ENCODE measurements at places on chromosomes 13 and 19.

DNA sequence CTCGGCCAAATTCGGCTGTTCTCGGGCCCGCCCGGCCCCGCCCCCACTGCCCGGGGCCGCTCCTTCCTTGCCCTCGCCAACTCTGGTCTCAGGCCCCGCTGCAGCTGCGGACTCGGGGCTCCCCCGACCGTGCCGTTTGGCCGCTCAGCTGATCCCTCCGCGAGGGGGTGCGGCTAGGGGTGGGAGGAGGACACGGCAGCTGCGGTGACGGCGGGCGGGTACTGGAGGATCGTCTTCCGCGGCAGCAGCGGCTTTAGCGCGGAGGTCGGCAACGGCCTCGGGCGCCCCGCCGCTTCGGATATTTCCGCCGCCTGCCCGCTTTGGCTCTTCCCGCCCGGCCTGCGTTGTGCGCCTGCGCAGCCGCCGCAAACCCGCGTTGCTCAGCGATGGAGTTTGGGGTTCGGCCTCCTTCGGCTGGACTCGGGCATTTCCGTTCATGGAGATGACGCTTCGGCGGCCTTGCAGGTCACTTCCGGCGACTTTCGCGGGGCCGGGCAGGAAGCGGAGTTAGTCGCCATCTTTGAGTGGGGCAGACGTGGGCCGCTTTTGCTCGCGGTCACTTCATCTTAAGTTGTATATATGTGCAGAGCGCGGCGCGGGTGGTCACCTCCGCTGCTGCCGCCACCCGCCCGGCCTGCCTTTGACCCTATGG is 338 bp upstream of the UBE2M start:
- DNase-seq: peak; percentile 100

GRCh38 chr13:74074723-74075122 is 59.5 kb downstream of the KLF12 start:
- DNase-seq: no peak

DNA sequence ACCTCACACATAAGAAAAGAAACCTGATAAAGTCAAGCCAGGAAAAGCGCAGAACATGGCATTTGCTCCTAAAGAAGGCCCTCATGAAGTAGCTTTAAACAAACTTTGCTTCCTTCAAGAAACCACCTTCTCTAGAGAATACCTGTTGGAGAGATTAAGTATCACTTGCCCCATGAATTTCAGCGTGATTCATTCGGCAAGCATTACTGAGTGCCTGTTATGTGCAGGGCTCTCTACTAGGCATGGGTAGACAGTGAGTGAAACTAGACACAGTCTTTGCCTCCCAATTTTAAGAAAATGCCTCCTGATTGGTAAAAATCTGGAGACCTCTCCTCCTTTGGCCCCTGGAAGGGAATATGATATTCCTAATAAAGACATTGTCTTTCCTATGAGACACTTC is 475.8 kb upstream of the NBEA start:
- DNase-seq: no peak

DNA sequence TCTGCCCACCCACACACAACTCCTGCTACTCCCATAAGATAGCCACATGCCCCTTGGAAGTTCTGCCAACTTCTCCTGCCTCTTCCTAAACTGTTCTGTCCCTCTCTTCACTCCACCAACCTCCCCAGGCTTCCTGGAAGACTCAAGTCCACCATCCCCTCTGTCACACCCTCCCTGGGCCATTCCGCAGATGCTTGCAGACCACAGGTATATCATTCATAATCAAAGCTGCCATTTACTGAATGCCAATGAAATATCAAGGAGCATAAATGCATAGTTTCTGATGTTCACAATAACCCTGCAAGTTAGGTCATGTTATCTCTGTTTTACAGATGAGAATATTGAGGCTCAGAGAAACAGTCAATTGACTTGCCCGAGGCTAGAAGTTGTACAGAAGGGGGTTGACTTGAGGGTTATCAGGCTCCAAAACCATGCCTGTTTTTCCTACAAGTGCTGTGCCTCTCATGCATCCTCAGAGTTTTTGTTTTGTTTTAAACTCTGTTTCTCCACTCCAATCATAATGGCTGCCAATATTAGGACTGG is 135.6 kb downstream of the SLC7A1 start:
- no peak for DNase-seq

DNA sequence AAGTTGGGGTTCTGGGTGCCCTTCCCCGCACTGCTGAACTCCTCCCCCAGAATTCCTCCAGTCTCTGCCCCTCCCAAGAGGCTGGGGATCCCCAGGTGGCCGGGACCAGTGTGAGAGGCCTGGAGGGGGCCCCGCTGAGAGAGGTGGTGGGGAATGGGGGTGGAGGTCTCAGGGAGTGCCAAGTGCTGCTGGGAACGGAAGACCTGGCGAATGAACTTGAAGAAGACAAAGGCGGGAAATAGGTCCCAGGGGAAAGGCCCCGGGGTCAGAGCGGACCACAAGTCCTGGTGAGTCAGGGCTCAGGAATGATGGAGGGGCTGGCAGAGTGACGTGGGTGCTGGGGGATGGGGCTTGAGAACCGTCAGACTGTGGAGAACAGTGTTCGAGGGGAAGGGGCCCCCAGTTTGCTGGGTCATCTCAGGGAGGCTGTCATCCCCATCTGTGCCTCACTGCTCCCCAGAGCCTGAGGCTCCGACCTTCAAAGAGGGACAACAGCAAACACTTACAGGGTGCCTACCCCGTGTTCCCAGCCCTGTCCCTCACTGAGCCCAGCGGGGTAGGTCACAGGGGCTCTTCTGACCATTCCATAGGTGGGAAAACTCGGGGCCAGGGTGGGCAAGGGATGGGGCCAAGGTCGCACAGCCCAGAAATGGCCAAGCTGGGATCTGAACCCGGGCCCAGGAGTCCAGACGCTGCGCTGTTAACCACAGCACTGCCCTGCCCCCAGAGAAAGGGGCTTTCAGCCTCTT is 16.0 kb upstream of the SEMA6B start:
- DNase-seq: no peak

GRCh38 chr13:73876323-73876722 is 257.9 kb downstream of the KLF12 start:
- DNase-seq: no peak

DNA sequence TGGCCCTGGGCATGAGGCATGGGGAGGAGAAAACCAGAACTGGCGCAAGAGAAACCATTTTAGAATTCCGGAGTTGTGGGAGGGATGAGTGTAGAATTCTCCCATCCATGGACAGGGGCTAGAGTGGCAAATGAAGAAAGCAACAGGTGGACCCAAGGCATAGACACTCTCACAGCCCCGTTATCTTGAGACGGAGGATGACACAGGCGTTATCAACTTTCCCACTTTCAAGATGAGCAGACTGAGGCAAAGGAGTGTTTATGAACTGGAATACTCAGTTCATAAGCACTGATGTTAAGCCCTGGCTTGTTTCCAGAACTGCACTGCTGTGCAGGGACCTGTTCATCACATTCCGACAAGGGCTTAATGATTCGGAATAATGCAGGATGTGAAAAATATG is 1.1 kb upstream of the GTF3A start:
- DNase-seq: no peak

- no peak for DNase-seq
Observed at GRCh38 chr13:98370806-98371515, 193.9 kb upstream of the RNF113B start.

GRCh38 chr13:42148538-42148937 is 100.1 kb downstream of the DGKH start:
- DNase-seq: no peak

DNA sequence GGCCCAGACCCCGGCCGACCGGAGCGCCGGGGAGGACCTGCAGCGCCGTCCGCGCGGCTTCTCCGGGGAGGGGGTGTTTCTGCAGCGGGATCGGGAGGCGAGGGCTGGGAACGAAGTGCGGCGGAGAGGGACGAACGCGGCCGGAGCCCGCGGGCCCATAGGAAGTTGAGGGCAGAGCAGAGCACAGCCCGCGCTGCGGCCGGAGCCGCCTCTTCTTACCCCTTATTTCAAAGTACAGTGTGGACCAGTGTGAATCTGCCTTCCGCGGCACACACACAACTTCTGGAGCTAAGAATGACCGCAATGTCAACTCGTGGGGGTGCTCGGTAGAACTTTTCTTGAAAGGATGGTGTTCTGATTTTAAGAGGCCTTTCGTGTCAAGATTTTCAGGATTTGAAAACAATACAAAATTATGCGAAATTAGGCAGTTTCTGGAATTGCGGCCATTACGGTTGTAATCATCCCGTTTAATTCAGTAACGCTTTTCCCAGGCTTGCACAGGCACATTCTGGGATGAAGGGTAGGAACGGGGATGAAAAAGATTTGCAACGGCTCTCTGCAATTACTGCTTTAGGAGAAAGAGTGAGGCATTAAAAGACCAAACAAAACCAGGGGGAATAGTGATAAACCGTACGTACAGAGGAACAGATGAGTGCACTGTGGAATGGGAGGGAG is 821 bp downstream of the TDRD3 start:
- DNase-seq: no peak

GRCh38 chr13:99104396-99104795 is 96.3 kb upstream of the UBAC2 start:
- no peak for DNase-seq

DNA sequence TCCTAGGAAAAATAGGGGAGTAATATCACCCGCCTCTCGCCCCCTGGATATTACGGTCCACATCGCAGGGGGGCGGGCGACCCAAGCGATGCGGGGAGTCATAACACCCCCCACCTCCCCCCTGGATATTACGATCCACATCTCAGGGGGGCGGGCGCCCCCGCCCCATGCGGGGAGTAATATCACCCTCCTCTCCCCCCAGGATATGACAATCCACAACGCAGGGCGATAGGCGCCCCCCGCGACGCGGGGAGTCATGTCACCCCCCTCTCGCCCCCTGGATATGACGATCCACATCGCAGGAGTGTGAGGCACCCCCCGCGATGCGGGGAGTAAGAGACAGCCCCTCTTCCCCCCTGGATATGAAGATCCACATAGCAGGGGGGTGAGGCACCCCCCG is 684.4 kb upstream of the PCDH9 start:
- DNase-seq: no peak

DNA sequence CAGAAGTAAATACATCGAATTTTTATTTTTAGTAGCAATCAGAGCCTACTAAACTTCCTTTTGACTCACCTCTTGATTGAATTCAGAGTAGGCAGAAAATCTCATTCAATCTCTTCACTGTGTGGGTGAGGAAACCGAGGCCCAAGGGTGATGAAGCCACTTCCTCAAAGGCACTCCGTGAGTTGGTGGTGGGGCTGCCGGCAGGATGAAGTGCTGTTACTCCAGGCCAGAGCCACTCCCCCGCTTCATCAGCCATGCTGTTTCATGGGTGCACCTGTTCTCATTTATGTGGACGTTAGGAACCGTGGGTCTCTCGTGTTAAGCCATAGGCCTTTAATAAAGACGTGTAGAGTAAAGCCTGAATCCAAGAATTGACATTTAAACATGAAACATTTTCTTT is 13.2 kb downstream of the ING1 start:
- peak; percentile 61 for DNase-seq

- no peak for DNase-seq
Observed at GRCh38 chr13:113907635-113908617, 44.0 kb upstream of the GAS6 start.

DNA sequence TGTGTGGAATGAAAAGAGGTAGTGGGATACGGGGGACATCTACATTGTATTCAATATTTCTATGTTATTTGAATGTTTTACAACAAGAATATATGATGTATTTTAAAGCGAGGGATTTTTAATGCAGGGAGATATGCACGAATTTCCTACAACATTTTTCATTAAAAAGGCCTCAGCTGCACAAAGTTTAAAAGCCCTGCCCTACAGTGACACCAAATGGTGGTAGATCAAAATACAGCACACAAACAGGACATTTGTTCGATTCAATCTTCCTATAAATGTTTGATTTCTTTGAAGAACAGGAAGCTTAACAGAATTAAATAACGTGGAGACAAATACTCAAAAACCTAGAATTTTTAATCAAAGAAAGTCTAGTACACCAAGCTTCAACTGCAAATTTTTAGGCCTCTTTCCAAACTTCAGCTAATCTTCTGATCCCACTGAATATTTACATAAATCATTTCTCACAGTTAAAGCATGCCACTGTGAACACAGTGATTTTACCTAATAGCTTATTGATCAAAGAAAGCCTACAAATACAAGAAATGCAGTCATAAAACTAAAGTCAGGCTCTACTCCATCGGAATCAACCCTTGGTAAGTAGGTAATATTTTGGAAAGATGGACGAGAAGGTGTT is 257.2 kb downstream of the DIAPH3 start:
- peak; percentile 2 for DNase-seq

GRCh38 chr19:13241231-13242104 is 91.3 kb downstream of the IER2 start:
- DNase-seq: peak; percentile 10

- DNase-seq: no peak
Observed at GRCh38 chr13:44652962-44653660, 77.0 kb upstream of the TSC22D1 start.
